T-helper 1 cell treated with Interleukin-12 subunit alpha and Interleukin-12 subunit beta and Interleukin-4 antibody, amounts not matched to agents 30 ng/mL and 1 ng/mL, for 36 hours (primary cell): ENCODE measurements at places on chromosomes 5 and 9. TPM values are rescaled to one million over a fixed set of nuclear protein-coding genes. Genes with fewer than 3 reads are reported as not detected.

The SV2C gene
- total RNA-seq: 0.07 and 0.17 TPM in 2 replicates

The FUT7 gene
- total RNA-seq: 1.7 and 1.9 TPM in 2 replicates

The MARCOL gene
- total RNA-seq: not detected in 2 replicates

The FOXD4L4 gene
- 0.20 TPM in 1 of 2 replicates, not detected in the other for total RNA-seq

The CTSL gene
- total RNA-seq: 2.0 and 3.9 TPM in 2 replicates

The PCDH1 gene
- total RNA-seq: not detected in 2 replicates

The AMACR gene
- total RNA-seq: 6.8 and 7.1 TPM in 2 replicates

The RNF14 gene
- 26.5 and 29.1 TPM in 2 replicates for total RNA-seq

The TMEM141 gene
- 39.2 and 41.2 TPM in 2 replicates for total RNA-seq

The ADAMTS2 gene
- total RNA-seq: not detected in 2 replicates

The PPP2R2B gene
- total RNA-seq: 1.3 TPM in 2 replicates

The KCNMB1 gene
- not detected in 2 replicates for total RNA-seq

The DMRTA1 gene
- total RNA-seq: not detected in 2 replicates

The ANKRD33B gene
- total RNA-seq: 13.3 and 14.5 TPM in 2 replicates

The PCDHB5 gene
- total RNA-seq: not detected in 2 replicates

The PCDHB7 gene
- not detected in 2 replicates for total RNA-seq

The BNC2 gene
- not detected in 2 replicates for total RNA-seq

The PCDHGA10 gene
- total RNA-seq: 0.20 and 0.27 TPM in 2 replicates

The EIF4E1B gene
- total RNA-seq: not detected in 2 replicates

The BDP1 gene
- total RNA-seq: 34.0 and 35.2 TPM in 2 replicates

The PLAC8L1 gene
- 0.96 TPM in 1 of 2 replicates, not detected in the other for total RNA-seq

The UGT3A2 gene
- 0.15 and 0.25 TPM in 2 replicates for total RNA-seq

The WDR36 gene
- total RNA-seq: 39.6 and 43.0 TPM in 2 replicates

The HK3 gene
- 0.32 and 1.1 TPM in 2 replicates for total RNA-seq

The LCN9 gene
- total RNA-seq: not detected in 2 replicates

The CDH9 gene
- total RNA-seq: not detected in 2 replicates

The CSF1R gene
- 0.15 and 0.59 TPM in 2 replicates for total RNA-seq

The SELENOP gene
- 0.27 TPM in 1 of 2 replicates, not detected in the other for total RNA-seq

The TAF1L gene
- total RNA-seq: 0.02 TPM in 1 of 2 replicates, not detected in the other

The MSX2 gene
- not detected in 2 replicates for total RNA-seq

The LHX6 gene
- total RNA-seq: not detected in 2 replicates

The CMYA5 gene
- 0.20 and 0.29 TPM in 2 replicates for total RNA-seq

The FBXW11 gene
- 34.4 and 35.4 TPM in 2 replicates for total RNA-seq

The STK32A gene
- not detected in 2 replicates for total RNA-seq

The LVRN gene
- total RNA-seq: 0.07 TPM in 1 of 2 replicates, not detected in the other

The IL4 gene
- 12.7 and 12.8 TPM in 2 replicates for total RNA-seq

The SPATA31A3 gene
- total RNA-seq: not detected in 2 replicates

The PCDHA1 gene
- not detected in 2 replicates for total RNA-seq

The PCDHB10 gene
- not detected in 2 replicates for total RNA-seq

The CER1 gene
- not detected in 2 replicates for total RNA-seq

The DAP gene
- total RNA-seq: 63.7 and 65.4 TPM in 2 replicates

The TMEM171 gene
- total RNA-seq: not detected in 2 replicates

The SLC6A19 gene
- not detected in 2 replicates for total RNA-seq

The CD14 gene
- total RNA-seq: 0.51 and 0.56 TPM in 2 replicates

The OR13C3 gene
- total RNA-seq: not detected in 2 replicates

The SPATA31E1 gene
- total RNA-seq: not detected in 2 replicates

The ENC1 gene
- 1.6 and 1.7 TPM in 2 replicates for total RNA-seq

The LCN10 gene
- 0.07 TPM in 1 of 2 replicates, not detected in the other for total RNA-seq

The ARSB gene
- 12.5 TPM in 2 replicates for total RNA-seq

The SLC25A2 gene
- 0.44 and 0.56 TPM in 2 replicates for total RNA-seq

The C9orf72 gene
- 7.1 and 9.5 TPM in 2 replicates for total RNA-seq

The GLDC gene
- total RNA-seq: 1.0 and 3.1 TPM in 2 replicates
